ENCODE measurements at places on chromosomes 2 and 18.

- DNase-seq, result no peak
Observed at GRCh38 chr2:14451312-14451711, 181.2 kb upstream of the LRATD1 start.

GRCh38 chr2:112794131-112794733 lies 9.9 kb upstream of the IL1A start:
- peak; percentile 85 for DNase-seq

DNA sequence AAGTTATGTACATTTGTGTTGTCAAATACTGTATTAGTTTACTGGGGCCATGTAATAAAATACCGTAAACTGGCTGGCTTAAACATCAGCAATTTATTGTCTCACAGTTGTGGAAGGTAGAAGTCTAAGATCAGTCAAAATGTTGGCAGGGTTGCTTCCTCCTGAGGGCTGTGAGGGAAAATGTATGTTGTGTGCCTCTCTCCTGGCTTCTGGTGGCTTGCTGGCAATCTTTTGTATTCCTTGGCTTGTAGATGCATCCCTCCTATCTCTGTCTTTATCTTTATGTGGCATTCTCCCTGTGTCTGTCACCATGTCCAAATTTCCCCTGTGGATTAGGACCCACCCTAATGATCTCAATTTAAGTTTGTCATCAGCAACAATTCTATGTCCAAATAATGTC lies 37.0 kb upstream of the SLC30A6 start:
- no peak for DNase-seq

DNA sequence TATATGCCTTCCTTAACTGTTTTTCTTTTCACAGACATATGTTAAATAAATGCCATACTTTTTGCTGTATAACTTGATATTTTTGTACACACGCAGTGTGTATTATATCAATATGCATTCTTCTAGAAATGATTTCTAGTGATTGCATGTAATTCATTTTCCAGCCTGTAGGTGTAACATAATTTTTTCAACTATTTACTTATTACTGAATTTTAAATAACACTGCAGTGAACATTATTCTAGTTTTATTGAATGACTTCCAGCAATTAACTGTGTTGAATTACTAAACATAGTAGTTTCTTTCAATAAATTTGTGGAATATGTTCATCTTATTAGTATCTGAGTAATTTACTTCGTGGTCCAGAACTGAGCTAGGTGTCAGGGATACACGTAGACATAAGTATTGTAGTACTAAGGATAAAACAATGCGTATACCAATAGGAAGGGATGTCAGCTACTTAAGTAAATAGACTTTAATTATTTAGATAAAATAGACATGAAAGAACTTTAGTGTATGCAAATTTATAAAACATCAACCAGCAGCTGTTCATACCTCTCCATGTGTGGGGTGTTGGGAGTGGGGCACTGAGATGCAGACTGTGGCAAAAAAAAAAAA lies 28.0 kb downstream of the TANC1 start:
- DNase-seq, result no peak

DNA sequence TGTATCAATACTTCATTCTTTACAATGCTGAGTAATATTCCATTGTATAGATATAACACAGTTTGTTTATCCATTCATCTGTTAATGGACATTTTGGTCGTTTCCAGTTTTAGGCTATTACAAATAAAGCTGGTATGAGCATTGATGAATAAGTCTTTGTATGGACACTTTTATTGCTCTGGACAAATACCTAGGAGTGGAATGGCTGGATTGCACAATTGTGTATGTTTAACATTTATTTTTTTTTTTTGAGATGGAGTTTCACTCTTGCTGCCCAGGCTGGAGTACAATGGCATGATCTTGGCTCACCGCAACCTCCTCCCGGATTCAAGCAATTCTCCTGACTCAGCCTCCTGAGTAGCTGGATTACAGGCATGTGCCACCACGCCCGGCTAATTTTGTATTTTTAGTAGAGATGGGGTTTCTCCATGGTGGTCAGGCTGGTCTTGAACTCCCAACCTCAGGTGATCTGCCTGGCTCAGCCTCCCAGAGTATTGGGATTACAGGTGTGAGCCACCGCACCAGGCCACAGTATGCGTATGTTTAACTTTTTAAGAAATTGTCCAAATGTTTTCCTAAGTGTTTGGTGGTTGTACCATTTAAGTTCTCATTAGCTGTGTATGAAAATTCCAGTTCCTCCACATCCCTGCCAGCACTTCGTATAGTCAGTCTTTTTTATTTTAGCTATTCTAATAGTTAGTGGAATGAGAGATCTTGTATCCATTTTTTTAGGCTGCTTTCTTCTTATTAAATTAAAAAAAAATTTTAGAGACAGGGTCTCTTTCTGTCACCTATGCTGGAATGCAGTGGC lies 194.9 kb upstream of the HAAO start:
- no peak for DNase-seq

DNA sequence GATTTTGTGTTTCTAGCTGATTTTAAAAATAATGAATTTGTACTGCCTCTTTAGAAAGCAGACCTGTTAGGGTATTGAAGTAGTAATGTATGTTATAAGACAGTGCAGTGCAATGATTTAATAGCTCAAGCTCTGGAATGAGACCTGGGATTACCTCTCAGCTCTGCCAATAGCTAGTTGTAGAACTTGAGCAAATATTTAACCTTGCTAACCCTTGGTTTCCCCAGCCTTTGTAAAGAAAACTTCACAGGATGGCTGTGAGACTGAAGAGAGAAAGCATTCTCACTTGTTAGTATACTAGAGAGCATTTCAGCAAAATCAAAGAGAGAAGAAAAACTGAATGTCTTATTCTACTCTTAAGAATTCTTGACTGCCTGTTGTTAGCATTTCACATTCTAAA lies 293.9 kb downstream of the KIAA1328 start:
- no peak for DNase-seq

DNA sequence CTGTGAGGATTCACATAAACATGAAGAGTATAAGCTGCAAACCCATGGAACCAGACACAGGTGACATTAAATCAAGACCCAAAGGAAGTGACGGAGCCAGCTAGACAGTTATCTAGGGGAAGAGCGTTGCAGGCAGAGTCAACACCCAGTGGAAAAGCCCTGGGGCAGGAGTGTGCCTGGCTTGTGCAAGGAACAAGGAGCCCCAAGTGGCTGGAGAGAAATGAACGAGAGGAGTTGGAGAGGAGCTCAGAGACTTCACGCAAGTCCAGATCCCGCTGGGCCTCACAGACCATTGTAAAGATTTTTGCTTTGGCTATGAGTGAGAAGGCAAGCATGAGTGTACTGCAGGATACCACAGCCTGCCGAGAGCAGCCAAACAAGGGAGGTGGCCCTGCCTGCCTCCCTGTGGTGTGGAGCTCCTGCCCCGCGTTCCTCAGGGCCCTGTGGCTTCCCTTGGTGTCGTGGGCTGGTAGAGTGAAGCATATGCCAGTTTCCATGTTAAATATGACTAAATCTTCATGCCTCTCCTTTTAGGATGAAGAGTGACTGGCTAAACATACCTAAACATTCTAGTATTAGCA lies 88.2 kb downstream of the SP3 start:
- DNase-seq, result no peak

GRCh38 chr2:196284866-196285557 lies 113.6 kb upstream of the STK17B start:
- no peak for DNase-seq

DNA sequence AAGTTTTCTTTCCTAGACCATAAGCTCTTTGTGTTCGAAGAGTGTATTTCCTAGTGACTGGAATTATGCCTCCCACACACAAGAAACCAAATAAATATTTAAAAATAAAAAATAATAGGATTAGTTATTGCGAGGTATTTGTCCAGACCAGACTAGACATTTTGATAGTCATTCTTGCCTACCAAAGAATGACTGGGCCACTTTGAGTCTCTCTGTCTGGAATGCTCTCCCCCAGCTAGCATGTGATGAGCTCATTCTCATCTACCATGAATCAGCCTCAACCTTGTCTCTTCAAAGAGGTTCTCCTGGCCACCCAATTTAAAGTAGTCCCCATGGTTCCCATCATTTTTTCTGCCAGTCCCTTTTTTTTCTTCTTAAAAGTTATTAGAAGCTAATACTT lies 13.9 kb upstream of the DSC1 start:
- DNase-seq, result no peak

DNA sequence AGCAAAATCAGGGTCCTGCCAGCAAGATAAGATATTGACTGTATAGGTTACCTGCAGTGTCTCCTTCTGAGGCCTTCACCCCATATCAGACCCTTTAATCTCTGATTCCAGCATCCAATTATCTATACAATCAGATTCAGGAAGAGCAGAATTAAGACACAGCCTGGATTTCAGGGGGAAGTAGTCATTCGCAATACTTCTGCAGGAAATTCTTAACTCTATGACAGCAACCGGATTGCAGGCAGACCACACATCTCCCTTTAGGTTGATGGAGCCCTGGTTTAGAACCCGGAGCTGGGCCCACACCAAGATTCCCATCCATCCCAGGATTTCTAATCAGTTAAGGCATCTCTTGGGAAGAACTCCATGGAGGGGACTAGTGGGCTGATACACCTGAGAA lies 9.5 kb downstream of the ARL4C start:
- DNase-seq, result no peak

DNA sequence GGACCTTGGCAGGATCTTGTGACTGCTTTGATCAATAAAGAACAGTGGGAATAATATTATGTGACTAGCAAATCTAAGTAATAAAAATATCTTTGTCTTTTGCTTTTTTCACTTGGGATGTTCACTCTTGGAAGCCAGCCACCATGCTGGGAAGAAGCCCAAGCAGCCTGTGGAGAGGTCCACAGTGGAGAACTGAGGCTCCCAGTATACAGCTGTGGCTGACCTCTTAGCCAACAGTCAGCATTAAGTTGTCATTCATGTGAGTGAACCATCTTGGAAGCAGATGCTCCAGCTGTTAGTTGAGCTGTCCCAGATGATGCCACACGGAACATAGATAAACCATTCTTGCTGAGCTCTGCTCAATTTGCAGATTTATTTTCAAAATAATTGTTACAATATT lies 160.0 kb downstream of the OSR1 start:
- no peak for DNase-seq

DNA sequence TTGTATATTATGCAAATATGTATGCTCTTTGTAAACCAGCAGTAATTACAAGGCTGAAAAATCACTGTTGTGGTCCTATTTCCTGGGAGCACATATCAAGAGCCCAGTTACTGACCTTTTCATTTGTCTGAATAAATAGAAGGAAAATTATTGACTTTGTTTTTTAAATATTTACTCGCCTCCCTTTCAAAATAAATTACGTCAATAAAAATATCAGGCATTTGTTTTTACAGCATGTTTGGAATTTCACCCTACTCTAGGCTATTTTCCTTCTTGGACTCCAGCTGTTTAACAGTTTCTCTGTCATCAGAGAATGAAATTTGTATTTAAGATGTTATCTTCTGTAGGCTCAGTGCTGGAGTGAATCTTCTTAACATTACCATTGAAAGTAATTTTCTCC lies 59.9 kb upstream of the LRATD1 start:
- DNase-seq, result no peak

DNA sequence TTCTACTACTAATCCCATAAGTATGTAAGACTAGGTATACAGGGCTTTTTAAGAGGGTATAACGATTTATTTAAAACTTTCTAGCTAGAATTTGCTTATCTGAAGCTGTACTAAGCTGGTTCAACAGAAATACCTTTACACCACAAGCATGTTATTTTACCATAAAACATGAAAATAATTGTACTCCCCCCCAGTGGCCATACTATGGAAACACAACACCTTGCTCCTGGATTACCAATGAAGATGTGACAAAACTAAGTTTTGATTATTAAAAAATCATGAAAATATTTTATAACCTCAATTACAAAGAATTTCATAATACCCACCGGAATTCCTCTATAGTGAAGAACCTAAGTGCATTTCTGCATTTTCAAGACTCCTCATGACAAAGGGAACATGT lies 27.3 kb downstream of the LPIN2 start:
- no peak for DNase-seq

- DNase-seq, result no peak
Observed at GRCh38 chr2:45857275-45857609, 205.8 kb downstream of the PRKCE start.

DNA sequence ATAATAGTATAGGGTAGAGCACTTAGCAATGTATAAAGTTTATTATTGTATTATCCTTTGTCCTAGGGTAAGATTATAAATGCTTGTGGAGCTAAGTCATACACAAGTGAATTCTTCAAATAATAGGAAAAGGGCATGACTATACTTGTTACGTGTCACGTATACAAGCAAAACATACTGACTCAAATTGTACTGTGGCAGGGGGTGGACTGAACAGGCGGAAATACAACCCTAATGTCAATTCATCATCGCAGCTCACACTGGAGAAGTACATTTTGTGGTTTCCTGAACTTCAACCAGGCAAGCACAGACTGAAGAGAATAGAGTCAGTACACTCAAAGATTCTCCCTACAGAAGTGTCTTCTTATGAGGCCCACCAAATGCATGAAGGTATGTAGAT lies 201.0 kb downstream of the MBD2 start:
- no peak for DNase-seq

DNA sequence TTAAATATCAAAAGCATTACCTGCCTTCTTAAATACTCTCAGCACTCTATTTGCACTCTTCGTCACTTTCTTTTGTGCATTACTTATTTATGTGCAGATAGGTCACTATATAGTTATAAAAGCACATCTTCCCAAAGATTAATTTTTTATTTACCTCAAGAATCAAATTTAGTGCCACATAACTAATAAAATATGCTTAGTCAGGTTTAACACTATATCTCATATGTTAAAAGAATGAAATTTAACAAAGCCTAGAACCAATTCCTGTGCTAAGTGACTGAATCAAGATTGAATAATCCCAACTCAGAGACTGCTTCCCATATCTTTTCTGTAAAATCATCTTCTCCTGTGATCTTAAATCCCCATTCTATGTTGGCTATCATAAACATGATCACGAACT lies 957.5 kb upstream of the NXPH2 start:
- no peak for DNase-seq

DNA sequence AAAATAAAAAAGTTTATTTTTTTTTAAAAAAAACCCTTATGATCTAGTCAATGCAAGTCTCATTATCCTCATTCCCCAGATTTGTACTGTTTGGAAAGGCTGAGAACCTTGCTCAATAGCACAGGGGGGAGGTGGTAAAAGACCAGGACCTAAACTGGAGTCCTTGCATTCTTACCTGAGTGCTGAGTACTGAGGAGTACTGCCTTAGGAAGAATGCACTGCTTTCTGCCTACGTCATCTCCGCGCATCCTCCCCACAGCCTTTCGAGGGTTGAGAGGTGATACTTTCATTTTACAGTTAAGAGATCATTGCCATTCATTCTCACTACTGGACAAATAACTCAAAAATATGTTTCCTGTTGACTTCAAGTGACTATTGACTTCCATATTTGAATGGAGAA lies 73.8 kb downstream of the MAP3K20 start:
- no peak for DNase-seq

GRCh38 chr2:56806924-56807323 lies 623.1 kb downstream of the CCDC85A start:
- no peak for DNase-seq

DNA sequence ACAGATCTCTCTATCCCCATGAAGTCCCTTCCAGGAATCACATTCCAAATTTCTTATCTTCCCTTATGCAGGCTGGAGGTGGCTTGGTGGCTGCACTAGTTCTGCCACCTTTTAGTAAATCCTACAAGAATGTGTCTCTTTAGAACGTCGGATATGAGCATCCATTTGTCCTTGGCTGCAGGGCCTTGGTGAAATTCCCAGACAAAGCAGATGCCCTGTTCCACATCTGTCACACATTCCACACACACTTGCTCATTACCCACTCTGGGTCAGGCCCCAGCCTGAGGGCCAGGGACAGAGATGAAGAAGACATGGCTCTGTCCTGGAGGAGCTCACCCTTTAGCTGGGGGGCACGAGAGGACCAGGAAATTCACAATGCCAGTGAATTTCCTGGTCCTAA lies 31.2 kb upstream of the GPR17 start:
- no peak for DNase-seq
